ENCODE measurements at places on chromosomes 16 and 17.

GRCh38 chr16:66399031-66399430 lies 28.1 kb upstream of the BEAN1 start:
- DNase-seq = no peak

GRCh38 chr17:2023692-2024571 lies 1.2 kb downstream of the RTN4RL1 start:
- peak; percentile 80 for DNase-seq

DNA sequence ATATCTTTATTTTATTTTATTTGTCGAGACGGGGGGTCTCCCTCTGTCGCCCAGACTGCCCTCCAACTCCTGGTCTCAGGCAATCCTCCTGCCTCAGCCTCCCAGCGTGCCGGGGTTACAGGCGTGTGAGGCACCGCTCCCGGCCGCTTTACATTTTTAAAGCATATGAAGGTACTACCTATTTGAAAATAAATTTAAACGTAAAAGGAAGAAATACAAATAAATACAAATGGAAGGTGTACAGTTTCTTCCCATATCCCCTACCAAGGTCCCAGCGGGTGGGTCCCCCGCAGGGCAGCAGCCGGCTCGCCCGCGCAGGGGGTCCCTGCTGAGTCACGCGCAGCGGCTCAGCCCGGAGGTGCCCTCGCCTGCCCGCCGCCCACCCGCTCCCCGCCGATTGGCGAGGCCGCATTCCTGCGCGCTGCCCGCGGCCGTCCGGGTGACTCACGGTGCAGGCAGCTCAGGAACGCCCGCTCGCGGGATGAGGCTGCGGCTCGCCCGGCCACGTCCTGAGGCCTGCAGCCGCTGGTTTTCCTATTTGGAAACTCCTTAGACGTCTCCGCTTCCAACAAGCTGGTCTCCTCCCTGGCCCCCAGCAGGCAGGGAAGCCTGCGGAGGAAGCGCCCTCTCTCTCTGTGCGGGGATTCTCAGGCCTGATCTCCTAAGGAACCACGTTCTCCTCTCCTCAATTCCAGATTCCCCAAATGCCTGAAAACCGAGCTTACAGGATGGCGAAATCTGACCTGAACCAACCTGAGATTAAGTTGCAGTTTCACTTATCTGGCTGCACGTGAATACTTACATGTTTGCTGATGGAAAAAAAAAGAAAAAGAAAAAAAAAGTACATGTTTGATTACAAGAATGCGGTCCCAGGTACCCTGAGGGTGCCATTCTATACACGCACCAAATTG lies 54.8 kb upstream of the MAP3K14 start:
- DNase-seq = no peak

DNA sequence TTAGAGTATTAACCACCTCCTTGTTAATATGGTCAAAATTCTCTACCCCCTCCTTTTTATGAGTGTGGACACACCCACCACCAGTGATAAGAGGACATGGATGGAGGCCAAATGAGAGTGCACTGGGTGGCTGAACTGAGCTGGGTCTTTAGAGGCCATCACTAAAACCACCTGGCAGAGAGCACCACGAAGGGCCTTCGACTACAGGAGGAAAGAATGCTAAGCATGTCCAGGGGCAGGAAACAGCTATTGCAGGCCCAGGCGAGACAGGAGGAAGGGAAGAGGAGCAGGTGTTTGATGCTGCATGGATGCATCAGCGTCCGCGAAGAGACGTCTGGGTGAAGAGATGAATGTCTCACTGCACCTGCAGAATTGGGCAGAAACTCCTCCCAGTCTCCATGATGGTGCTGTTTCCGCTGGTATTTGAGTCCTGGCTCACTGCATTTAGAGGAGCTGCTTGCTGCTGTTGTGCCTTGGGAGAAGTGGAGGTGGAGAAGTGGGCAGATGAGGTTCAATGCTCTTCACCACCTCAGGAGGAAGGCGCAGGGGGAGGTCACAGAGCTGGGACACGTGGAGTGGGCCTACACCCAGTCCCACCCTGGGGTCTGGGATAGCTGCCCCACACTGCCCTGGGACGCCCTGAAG lies 33.2 kb downstream of the SPHK1 start:
- no peak for DNase-seq

- DNase-seq = no peak
Measured at GRCh38 chr17:50559674-50560184, 786 bp upstream of the CACNA1G start.

- no peak for DNase-seq
Measured at GRCh38 chr17:27577121-27577761, 53.7 kb upstream of the LGALS9 start.

DNA sequence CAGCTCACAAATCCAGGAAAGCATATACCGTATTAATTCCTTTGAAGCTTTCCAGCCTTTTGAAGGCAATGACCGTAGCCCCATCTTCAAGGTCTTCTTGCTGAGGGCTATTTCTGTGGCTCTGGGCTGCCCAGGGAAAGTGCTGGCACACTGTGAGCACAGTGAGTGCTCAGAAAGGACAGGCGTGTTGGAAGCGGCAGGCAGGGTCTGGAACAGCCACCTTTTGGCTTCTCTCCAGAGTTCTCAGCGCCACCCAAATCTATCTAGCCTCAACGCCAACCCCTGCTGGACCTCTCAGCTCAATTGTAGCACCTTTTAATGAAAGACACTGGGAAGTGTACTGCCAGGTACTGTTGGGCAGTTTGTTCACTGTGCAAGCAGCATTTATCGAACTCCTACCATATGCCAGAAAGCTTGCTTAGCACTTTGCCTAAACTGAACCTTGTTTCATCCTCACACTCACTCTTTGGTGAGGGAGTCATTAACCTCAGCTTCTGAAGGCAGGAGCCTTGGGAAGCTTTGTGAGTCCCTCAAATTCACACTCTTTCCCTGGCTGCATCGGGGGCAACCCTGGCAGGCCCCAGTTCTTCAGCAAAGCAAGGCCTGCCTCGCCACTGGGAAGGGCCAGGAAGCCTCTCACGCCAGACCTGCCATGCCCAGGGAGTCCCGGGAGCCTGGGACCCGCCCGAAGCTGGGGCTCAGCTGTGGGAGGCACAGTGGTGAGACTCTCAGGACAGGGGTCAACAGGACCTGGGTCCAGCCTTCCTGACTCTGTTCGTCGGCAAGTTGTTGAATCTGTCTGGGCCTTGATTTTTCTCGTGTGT lies 13.5 kb upstream of the CIBAR2 start:
- no peak for DNase-seq

GRCh38 chr17:82859431-82860403 lies 19.9 kb upstream of the ZNF750 start:
- DNase-seq = peak; percentile 69

GRCh38 chr17:82014971-82015310 lies 7.7 kb downstream of the CENPX start:
- DNase-seq = no peak

DNA sequence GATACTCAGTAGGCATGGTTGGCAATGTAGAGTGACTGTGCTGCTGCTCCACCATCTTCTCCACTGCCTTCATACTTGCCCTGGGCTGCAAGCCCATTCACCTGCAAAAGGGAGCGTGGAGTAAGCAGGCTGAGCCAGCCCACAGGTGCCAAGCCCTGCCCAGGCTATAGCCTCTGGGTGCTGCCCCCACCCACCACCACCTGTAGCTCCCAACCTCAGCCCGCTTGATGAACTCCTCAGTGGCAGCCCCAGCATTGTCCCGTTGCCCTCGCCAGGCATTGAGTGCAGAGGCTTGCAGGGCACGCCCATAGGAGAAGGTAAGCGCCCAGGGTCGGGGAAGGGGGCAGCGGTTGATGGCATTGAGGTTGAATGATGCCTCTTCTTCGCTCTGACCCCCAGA lies 2.2 kb upstream of the PIGS start:
- no peak for DNase-seq
